ENCODE measurements at places on chromosomes 11 and 22.
A peak's percentile ranks its signal among the peaks of the same experiment; 100 is the strongest.

- no peak for DNase-seq
Measured at GRCh38 chr22:41812805-41813545, 12.5 kb downstream of the CCDC134 start.

GRCh38 chr11:65498042-65498726 lies 661 bp upstream of the MALAT1 start:
- peak; percentile 54 for DNase-seq

GRCh38 chr22:19849835-19850762 lies 4.6 kb downstream of the GNB1L start:
- DNase-seq: no peak

- DNase-seq: no peak
Measured at GRCh38 chr11:84824624-84825023, 802.5 kb downstream of the DLG2 start.

DNA sequence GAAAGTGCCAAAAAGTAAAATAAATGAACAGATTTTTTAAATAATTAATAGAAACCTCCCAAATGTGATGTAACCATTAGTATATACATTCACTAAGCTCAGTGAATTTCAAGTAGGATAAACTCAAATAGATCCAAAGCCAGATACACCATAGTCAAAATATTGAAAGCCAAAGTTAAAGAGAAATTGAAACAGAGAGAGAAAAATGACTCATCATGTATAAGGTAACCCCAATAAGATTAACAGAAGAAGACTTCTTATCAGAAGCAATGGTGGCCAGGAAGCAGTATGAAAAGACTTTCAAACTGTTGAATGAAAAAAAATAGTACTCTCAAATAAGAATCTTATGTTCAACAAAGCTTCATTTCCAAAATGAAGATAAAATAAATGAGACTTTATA lies 70.5 kb downstream of the LUZP2 start:
- no peak for DNase-seq

GRCh38 chr11:96213500-96213899 lies 129.5 kb downstream of the MAML2 start:
- no peak for DNase-seq

DNA sequence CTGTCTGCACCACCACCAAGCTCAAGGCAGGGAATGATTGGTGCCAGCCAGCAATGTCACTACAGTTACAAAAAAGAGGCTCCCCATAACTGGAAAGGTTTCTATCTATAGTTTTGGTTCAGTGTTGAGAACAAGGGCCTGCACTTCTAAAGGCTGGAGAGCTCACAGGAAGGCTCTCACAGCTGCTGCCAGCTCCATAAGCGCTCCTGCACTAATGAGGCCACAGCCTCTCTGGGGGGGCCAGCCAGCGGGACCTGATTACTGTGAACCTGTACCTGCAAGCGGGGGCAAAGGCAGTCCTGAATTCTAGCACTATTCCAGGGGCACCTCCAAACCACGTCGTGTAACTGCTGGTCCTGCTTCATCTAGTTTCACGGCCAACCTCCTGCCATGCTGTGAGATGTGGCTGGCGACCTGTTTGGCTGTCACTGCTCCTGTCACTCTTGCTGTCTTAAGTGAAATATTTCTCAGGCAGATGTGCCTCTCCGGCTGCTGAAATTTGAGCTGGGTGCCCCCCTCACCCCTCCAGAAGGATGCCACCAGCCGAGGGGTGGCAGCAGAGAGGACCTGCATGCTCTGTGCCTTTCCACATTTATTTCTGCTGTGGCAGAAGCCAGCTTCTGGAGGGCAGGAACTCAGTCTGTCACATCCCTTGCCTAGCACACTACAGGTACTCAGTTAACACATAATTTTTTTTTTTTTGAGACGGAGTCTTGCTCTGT lies 53.3 kb upstream of the ARFGAP3 start:
- no peak for DNase-seq

DNA sequence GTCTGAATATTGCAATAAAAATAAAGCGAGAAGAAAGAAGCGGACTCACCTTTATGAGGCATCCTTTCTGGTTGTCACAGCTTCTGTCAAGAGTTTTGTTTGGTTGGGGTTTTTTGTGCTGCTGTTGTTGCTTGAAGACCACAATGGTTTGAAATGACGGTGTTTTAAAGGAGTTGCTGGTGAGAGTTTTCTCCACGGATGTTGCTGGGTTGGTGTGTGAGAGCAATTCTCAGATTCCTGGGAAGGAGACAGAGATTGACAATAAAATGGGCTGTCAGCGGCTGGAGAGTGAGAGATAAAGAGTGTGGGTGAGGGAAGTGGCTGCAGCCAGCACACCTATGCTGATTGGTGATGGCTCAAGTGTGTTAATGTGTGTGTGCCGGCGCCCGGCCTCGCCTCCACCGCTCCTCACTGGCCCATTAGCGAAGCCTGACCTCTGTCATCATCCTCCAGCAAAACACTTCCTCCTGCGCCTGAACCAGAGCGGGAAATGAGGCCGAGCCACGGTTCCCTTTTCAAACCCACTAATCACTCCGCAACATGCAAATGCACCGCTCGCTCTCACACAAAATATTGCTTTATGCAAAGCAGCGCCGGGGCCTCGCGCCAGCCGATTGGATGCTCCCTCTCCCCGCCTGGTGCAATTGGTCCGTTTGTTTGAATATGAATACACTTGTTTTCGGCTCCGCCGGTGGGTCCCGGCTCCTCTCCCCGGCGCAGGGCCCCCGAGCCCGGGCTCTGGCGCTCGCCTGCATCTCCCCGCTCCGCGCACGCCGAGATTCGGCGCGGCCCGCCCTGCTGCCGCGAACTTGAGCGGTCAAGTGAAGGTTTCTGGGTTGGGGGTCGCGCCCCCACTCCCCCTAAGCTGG lies at the start of gene PAX6:
Gene PAX6 (minus strand): TSS at position 544 of the 869 bp plus-strand sequence. CDS start 4,911 bp downstream, outside the sequence.
- no peak for DNase-seq

All from activated T-cell treated with anti-CD3 and anti-CD28 coated beads for 1 hour (primary cell).